PC-3 (cell line): ENCODE measurements at places on chromosomes 6 and 20.

GRCh38 chr6:156912431-156912830 lies 135.3 kb downstream of the ARID1B start:
- DNase-seq, result no peak

GRCh38 chr6:42013134-42013516 lies 37.2 kb upstream of the TAF8 start:
- no peak for DNase-seq

- DNase-seq, result peak; percentile 74
Measured at GRCh38 chr6:39927159-39927558, 7.1 kb downstream of the MOCS1 start.

DNA sequence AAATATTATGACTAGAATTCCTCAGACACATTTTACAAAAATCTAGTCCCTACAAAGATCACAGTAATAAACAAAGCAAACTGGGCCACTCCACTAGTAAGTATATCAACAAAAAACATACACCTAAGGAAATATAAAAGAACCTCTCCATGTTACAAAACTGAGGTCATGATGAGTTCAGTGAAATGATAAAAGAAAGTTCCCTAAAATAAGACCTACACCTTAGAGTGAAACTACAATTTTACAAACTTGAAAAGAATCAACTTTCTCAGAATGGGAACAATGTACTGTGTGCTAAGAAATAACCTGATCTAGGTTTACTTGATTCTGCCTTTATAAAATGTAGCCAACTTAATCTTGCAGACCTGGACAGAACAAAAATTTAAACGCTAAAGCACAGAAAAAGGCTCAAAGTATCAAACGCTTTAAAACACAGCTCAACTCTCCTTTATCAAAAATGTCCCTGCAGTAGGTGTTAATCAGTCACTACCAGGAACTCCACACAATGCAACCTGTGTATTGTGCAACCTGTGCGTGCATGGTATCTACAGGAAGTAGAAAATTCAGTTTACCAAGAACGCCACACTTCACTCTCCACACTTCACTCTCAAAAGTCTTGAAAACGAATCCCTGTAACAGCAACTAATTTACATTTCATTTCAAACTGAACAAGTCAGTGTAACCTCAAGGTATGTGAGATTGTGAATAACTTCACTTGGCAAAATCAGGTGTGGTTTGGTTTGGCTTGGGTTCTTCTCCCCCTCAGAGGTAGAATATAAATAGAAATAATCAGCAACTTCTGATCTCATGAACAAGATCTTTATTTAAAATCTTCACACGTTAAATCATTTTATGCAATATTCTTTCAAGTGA lies 1.8 kb downstream of the RALGAPA2 start:
- peak; percentile 13 for DNase-seq
